ENCODE measurements at places on chromosomes 12 and 14.
A peak's percentile ranks its signal among the peaks of the same experiment; 100 is the strongest.

- DNase-seq, result no peak
Measured at GRCh38 chr14:90576581-90576980, 179.8 kb downstream of the CALM1 start.

DNA sequence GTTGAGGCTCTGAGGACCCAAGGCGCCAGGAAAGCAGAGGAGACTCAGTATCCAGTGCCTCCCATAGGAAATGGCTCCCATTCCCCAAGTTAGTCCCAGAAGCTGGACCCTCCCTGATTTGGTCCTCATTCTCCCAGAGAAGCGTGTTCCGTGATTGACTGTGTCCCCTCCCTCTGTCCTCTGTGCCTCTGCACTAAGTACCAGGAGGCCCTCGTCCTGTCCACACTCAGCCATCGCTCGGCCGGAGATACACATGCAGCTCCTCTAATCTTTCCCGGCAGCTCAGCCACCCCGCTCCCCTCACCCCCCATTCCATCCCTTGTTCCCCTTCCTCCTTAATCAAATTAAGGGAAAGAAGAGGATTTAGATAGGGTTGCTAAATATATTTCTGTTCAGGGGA, 28.3 kb upstream of the ATP2A2 start:
- DNase-seq, result no peak

DNA sequence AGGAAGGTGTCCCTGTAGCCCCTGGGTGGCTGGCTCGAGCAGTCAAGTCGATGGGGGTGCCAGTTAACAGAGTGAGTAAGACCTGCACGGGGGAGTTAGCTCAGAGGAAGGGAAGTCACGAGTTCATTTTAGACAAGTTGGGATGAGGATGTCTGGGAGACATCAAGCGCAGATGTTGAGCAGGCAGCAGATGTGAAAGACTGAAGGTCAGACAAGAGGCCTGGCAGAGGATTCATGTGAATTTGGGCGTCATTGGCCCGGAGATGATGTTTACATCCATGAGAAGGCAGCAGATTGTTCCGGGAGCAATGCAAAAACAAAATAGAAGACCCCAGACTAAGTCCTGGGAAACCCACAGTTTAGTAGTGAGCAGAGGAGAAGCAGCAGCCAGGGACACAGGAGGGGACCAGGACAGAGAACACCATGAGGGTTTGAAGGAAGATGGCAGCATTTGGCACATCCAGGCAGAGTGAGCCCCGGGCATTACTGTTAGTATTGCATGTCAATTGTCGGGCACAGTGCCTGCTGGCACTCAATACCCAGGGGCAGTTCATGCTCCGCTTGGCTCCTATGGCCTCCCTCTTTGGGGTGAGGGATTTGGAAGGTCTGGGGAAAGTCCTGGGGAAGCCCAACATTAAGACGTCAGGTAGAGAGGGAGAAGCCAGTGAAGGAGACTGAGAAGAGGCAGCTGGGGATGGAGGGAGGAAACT, 15.1 kb downstream of the LTBP2 start:
- DNase-seq, result no peak

DNA sequence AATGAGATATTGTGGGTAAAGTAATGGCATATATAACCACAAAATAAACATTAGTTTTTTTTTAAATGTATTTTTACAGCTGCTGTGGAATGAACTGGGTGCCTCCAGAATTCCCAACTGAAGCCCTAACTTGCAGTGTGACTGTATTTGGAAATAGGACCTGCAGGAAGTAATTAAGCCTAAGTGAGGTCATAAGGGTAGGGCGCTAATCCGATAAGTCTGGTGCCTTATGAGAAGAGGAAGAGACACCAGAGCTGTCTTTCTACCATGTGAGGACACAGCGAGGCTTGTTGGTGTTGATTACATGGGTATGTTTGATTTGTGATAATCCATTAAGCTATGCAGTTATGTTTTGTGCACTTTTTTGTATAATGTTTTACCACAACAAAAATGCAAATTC, 136.8 kb downstream of the TPH2 start:
- DNase-seq, result no peak

DNA sequence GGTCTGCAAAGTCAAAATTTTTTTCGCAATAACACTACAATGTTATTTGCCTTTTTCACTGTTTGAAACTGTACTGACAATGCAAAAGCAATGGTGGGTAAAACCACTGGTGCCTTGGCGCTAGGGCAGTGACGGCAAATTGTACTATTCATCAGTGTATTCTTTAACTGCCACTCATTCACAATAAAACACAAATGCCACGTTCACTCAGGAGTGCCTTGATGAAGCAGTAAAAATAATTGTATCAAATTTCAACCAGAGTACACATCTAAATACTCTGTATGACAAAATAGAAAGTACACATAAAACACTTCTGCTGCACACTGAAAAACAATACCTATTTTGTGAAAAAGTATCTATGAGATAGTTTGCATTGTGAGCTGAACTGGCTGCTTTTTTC, 17.8 kb downstream of the DCAF5 start:
- DNase-seq, result no peak

DNA sequence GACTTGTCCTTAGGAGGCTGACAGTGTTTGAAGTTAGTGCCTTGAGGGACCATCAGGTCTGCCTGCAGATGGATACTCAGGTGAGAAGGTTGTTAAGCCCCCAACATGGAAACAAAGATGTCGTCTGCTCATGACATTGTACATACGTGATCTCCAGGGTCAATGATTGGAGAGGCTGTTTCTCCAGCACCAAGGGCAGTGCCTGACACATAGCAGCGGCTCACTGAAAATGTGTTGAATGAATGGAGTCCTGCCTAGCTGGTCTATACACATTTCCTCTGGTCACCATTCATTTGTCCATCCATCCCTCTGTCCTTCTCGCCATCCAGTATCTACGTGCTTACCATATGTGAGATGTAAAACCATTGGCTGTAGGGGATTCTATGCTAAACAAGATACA, 7.1 kb downstream of the CCDC177 start:
- DNase-seq, result no peak

GRCh38 chr12:12083688-12084087, 12.9 kb downstream of the BCL2L14 start:
- no peak for DNase-seq

GRCh38 chr12:103269946-103270345, 225.8 kb downstream of the C12orf42 start:
- no peak for DNase-seq

- peak; percentile 59 for DNase-seq
Measured at GRCh38 chr12:13179211-13180074, 17.1 kb upstream of the EMP1 start.

DNA sequence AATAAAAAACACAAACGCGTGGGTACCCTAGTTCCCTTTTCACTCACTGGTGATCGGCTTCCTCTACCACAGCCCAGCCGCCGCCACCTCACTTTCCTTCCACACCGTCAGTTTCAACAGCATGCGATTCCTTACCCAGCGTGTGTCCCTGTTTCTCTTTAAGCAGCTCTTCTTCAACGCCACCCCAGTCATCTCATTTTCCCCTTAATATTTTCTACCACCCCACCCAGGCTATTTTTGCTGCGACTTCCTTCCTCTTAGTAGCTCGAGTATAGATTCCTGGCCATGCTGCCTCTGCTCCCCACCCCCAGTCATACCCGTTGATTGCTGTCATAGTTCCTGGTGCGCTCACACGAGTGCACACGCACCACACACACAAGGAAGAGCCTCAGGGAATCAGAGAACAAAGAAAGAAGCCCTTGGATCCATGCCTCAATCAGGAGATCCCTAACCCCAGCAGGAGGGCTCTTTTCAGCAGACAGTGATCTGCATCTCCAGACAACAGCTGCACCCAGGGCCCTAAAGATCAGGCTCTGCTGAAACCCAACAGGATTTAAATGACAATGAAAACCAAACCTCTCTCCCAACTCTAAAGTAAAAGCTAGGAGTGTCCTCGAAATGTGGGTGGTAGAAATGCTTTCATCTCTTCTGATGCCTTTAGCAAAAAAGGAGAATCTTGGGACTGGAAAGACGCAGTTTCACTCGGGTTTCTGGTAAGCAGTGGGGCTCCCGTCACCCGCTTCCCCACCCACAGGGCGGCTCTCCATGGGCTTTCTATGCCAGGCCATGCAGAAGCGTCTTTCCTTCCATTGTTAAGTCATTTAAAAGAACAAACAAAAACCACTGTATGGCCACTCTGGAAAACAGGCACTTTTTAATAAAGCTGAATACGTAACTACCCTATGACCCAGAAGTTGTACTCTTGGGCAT, 23.8 kb downstream of the VPS37B start:
- DNase-seq, result no peak

DNA sequence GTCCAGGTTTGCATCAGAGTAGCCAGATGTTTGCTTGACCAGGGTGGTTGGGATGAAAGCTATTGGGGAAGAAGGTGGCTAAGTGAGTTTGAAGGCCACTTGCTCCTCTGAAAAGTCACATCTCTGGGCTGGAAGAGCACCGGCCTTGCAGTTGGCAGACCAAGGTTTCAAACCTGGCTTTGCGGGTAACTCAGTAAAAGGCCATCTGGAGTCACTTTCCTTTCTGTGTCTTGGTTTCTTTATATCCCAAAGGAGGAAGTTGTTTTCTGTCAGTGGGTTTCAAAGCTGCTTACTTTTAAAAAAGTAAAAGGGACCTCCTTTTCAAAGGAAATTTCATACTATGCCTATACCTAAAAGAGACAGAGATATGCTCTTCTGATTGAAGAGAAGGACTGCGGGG, 26.2 kb upstream of the CMA1 start:
- no peak for DNase-seq

DNA sequence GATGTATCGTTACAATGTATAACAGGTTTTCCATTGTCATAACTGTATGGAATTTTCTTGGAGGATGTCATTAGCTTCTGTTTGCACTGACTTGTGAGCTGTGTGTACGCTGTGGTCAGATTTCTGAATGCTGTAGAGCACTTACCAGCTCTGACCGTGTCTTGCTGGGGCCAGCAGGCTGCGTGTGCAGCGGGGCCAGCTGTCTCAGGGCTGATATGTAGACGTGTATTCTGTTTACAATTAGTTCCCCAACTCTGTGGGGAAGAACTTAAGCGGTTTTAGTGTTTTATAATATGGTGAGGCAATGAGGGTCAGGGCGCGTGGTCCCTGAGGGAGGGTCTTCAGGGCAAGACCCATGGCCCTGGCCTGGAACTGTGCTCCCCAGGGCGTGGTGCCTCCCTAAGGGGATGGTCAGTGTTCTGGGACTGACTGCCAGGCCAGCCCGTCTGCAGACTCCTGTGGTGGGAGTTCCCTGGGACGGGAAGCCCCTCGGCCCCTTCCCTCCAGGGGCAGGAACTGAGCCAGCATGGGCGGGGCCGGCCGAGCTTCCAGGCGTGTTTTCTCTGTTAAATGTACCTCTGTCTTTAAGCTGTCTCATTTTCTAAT, 18.7 kb downstream of the XRCC3 start:
- DNase-seq, result no peak

DNA sequence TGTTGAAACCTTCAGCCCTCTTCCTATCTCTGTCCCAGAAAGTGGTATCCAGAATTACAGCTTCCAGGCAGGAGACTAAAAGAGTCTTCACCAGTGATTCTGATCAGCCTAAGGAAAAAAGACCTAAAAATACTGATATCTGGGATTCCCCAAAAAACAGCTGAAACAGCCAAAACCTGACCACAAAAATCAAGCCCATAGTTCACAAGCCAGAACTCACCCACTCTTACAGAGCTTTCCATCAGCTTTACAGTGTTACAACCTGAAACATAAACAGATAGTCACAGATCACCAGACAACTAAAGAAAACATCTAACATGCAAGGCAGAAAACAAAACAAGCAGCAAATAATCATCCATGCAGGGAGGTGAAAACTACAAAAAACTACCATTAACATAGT, 26.0 kb upstream of the TSPAN8 start:
- no peak for DNase-seq

GRCh38 chr12:79954037-79954610, 19.2 kb upstream of the PPP1R12A start:
- DNase-seq, result no peak

GRCh38 chr12:91818227-91819131, 327.2 kb downstream of the BTG1 start:
- DNase-seq, result no peak

DNA sequence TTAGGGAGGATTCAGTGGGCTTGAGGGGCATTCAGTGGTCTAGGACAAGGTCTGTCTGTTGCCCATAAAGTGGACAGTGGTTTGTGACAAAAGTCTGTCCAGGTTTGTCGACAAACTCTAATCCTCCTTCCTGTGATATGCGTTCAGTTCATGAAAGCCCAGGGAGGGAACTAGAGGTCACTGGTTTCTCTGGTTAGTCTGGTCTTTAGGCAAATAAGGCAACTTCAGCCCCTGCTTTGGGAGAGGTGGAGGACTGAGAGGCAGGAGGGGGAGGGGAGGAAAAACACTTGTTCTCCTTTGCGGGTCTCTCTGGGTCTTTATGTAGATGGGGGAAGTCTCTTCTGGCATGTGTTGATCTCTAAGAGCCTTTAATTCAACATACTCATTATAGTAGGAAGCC, 235.1 kb upstream of the PWP1 start:
- DNase-seq, result no peak

GRCh38 chr14:63174760-63175191, 29.5 kb upstream of the RHOJ start:
- DNase-seq, result no peak

GRCh38 chr12:67202011-67202677, 67.0 kb upstream of the CAND1 start:
- DNase-seq, result no peak

DNA sequence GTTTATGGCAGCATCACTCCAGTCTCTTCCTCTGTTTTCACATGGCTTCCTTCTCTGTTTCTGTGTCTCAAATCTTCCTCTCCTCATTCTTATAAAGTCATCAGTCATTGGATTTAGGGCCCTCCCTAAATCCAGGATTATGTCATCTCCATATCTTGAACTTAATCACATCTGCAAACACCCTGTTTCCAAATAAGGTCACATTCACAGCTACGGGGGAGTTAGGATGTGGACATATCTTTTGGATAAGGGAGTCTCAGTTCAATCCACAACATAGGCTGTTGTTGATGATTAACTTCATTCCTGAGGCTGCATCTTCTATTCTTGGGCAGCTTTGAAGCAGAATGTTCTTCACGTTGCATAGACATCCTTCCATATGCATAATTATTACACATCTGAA, 40.3 kb upstream of the NTF3 start:
- no peak for DNase-seq

- DNase-seq, result no peak
Measured at GRCh38 chr12:53389702-53390101, 9.7 kb downstream of the SP1 start.

GRCh38 chr12:57497223-57498131, 9.6 kb downstream of the MARS1 start:
- no peak for DNase-seq

DNA sequence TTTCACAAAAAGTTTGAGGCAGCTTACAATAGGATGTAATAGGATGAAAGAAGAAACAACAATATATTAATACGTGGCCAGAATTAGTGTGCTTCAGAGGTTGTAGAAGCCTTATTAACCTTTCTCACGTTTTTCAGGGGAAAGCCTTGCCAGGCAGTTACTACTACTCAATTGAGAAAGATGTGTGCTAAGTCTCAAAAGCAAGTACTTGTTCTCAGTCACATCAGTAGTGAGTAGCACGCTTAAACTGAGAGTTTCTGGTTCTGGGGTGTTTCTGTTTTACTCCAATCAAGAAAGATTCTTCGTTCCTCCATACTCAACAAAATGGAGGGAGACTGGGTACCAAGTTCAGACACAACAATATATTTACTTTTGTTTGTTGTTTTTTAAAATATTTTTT, 38.7 kb downstream of the KLC1 start:
- no peak for DNase-seq

GRCh38 chr14:87873741-87874140, 119.2 kb downstream of the GALC start:
- DNase-seq, result no peak

- DNase-seq, result no peak
Measured at GRCh38 chr12:50467439-50467838, 37.3 kb upstream of the DIP2B start.
